ENCODE measurements at places on chromosomes 6 and 20.

DNA sequence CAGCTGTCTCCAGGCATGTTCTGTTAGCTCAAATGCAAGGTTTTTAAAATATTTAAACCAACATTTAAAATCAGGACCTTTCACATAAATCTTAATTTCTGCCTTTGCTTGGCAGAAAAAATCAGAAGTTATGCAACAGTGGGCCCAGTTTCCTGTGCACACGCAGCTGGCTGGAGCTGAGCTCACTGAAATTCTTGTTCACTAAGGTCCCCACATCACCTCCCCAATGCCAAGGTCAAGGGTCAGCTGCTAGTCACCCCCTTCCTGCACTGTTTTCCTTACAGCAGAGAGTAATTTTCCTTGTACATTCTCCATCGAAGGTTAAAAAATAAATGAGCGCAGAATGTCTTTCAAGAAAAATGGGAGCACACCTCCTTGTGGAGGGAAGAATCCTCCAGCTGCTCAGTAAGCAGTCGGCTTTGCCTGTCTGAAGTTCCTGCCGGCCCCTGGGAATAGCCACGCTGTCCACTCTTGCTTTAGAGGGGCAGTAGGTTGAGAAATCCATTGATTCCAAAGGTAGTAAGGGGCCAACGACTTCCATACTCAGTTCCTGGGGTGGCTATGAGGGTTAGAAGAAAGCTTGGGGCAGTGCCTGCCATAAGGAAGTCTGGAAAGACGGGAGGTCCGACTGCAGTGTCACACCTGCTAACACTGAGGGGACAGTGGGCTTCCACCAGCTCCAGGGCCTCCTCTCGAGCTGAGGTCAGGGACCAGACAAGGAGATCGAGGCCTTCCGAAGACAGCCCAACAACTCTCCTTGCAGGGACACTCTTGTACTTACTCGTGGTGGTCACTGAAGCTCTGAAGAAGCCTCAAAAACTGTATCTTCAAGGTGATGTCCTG lies 56.8 kb downstream of the MYH7B start:
- no peak for DNase-seq

DNA sequence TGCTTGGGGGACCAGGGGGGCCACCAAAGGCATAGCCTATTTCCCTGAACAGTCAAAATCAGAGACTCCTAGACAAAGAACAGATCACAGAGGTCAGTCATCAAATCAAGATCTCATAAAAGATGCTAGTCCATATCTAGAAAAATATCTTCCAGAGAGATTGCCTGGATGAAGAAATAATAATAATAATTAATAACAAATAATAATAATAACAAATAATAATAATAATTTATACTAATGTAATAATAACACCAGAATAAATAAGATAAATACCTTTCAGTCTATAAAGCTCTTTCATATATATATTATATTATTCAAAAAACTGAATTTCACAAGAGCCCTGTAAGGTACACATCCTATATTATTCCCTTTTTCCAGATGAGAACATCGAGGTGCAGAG lies 129.6 kb downstream of the PAX1 start:
- no peak for DNase-seq

GRCh38 chr6:148170286-148170685 lies 172.4 kb upstream of the SASH1 start:
- DNase-seq: no peak

DNA sequence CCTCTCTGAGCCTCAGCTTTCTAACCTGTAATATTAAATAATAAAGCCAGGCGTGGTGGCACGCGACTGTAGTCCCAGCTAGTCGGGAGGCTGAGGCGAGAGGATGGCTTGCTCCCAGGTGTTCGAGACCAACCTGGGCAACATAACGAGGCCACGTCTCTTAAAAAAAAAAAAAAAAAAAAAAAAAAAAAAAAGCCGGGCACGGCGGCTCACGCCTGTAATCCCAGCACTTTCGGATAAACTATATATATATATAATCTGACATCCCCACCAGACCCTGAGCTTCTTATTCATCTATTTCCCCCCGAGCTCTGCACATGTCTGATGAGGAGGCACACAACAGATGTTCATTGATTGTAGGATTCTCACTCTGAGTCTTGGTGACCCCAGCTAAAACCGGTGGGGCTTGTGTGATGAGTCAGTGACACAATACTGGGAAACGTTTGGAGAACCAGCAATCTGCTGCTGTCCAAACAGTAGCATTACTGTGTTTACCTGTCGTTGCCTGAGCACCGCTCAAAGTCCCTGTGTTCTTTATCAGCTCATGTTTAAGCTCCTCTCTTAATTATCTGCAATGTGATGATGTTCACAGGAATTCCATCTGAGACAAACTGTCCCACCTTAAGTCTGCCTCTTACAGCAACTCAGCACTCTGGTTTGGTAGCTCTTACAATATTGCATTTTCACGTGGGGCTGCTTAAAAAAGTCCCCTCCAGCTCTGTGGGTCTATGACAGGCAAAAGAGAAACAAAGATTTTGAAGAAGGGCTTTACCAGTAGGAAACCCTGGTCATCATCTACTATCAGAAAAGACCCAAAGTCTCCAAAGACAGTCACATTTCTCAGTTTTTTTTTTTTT lies 1.0 kb upstream of the SPATA2 start:
- no peak for DNase-seq

- DNase-seq: no peak
Measured at GRCh38 chr6:14660806-14661579, 543.4 kb downstream of the CD83 start.

DNA sequence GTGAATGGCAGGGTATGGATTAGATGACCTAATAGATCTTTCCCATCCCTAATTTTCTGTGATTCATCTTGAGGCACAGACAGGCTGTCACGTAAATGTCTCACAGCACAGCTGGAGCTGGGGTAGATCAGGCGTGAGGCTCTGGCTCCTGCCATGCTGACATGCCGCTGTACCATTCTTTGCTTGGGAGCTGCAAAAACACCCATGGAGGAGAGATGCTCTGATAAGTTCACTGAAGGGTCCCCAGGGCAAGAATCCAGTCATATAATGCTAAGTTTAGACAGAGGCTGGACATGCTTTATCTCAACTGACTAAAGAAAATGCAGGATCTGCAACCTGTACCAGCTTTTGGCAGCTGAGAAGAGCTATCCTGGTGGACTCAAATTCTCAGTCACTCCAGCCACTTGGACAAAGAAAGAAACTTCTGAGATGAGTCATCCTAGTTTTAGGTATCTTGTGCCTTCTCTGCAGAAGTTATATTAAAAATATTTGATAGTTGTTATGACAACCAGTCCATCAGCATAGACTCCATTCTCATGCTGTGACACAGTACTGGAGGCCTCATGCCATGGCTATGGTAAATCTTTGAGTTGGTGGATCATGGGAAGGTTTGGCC lies 185.1 kb upstream of the RAB32 start:
- no peak for DNase-seq

DNA sequence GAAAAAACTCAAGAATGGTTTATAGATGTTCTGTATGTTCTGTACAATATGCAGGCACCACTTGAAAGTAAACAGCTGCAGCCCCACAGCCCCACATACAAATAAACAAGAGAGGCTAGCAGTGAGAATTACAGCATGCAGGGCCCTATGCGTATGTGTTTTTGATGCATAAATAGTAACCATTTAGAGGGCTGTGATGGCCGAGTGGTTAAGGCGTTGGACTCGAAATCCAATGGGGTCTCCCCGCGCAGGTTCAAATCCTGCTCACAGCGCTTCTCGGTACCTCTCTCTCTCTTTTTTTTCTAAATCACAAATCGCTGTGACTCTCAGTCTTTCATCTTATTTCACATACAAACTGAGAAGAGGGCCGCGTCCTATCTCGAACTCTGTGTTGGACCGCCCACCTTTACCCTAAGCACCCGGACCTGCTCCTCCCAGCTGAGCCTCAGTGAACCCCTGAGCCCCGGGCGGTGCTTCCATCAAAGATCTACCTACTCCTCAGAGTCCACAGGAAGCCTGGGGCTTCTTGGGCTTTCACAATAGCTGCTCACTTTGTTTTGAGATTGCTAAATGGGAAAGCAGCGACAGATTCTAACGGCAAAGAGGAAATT lies 37.7 kb upstream of the PRSS16 start:
- DNase-seq: no peak

GRCh38 chr6:7438011-7438410 lies 48.4 kb downstream of the RIOK1 start:
- no peak for DNase-seq

DNA sequence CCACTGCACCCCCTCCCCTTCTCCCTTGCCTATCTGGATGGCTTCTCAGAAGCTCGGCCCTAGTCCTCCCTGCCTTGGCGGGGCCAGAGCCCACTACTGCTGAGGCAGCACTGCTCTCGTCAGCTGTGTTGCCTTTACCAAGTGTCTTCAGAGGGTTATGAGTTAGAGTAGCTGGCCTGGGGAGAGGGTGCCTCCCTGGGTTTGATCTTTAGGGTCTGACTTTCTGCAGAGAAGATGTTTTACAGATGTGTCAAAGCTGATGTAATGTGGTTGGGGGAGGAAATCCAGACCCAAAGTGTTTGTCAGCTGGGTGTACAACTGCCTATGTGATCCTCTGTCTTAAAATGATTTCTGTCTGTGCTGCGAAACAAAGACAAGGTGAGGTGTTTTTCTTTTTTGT lies 30.4 kb upstream of the PI16 start:
- no peak for DNase-seq

DNA sequence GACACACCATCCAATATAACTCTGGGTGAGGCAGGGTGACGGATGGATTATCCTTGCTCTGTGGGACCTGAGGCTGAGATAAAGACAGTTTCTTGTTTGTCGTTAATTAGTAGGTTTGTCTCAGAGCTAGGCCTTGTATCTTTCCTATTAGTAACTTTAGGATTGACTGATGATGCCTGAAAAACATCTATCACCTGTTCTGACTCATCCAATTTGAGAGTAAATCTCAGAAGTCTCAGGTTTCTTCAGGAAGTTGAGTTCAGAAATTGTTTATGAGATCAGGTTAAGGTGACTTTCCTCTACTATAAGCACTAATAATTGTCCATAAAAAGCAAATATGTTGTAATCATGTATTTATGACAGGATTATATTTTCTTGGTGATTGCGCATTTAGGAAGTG lies 129.5 kb upstream of the SUPT3H start:
- no peak for DNase-seq

DNA sequence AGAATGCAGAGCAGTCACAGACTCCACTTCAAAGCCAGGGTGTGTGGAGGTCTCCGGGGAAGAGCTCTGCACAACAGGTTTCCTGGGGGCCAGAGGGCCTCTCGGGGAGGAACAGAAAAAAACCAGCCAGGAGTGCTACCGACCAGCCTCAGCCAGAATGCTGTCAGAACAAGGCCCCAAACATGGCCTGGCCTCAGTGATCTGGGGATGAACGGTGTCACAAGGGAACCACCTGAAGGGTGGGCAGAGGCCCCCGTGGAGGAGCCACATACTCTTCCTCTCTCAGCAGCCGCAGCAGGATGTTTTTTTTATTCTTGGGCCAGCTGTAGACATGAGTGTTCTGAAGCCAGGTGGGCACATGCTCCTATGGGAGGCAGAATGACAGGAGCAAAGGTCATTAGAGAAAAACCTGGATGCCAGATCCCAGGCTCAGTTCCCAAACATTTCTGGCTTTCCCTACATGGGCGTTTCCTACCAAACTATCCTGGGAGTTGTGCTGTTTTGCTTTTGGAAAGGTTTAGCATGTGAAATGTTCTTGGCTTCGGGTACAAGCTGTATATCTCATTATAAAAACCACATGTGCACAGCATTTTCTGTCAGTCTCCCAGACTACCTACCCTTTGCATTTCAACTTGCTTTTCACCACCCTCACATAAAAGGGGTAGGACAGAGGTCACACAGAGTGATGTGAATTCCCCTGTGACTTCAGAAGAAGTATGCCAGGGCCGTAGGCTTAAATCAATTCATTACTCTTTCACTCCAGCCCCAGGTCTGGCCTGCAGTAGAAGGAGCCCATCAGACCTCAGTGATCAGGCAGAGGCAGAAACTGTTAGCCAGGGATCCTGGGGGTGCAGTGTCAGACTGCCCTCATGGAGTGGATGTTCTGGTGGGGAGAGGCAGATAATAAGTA lies 46.2 kb downstream of the TRAF3IP2 start:
- DNase-seq: no peak

GRCh38 chr6:102736941-102737368 lies 1343.4 kb downstream of the GRIK2 start:
- DNase-seq: no peak
